ENCODE measurements at places on chromosomes 6 and 20.

- DNase-seq, result peak; percentile 49
Measured at GRCh38 chr6:48568856-48569255, 457.9 kb upstream of the PTCHD4 start.

DNA sequence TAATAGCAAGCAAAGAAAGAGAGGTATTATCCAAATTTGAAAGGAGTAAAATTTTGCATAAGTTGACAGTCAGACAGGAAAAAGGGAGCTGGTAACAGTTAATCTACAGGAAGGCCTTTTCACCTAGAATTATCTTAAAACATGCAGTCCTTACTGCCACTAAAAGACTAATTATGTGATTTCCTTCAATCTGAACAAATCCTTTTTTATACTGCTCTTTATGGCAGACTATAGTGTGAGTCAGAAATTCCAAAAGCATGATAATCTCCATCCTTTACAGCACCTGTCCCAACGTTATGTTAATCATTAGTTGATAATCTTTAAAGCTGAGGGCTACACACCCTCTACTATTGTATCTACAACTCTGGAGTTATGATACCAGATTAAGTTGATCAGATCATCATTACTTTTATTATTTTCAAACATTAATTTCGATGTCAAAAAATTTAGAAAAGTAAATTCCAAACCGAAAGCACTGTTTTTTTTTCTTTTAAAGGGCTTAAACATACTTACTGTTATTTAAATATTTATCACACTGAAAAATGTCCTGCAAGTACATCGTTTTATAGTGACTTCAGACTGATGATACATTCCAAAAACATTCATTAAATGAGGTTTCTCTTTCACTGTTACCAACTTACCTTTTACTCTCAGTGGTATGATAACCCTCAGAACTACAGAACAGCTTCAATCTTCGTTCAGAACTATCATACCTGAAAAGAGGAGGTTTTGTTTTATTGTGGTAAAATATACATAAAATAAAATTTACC is 33.2 kb upstream of the AKAP7 start:
- no peak for DNase-seq

DNA sequence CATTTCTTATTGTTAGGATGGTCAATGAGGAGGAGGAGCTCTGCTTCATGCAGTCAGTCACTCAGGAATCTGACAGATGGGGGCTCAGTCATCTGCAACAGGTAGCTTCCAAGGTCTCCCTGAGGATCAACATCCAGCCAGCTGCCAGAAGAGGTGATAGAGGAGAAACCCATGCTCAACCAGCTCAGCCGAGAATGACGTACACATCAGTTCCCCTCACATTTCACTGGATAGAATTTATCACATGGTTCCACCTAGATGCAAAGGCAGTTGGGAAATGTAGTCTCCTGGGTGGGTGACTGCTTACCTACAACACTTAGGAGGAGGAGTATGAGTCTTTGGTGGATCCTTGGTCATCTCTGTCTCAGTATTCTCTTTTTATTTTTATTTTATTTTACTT is 144.5 kb downstream of the CEBPB start:
- DNase-seq, result no peak

DNA sequence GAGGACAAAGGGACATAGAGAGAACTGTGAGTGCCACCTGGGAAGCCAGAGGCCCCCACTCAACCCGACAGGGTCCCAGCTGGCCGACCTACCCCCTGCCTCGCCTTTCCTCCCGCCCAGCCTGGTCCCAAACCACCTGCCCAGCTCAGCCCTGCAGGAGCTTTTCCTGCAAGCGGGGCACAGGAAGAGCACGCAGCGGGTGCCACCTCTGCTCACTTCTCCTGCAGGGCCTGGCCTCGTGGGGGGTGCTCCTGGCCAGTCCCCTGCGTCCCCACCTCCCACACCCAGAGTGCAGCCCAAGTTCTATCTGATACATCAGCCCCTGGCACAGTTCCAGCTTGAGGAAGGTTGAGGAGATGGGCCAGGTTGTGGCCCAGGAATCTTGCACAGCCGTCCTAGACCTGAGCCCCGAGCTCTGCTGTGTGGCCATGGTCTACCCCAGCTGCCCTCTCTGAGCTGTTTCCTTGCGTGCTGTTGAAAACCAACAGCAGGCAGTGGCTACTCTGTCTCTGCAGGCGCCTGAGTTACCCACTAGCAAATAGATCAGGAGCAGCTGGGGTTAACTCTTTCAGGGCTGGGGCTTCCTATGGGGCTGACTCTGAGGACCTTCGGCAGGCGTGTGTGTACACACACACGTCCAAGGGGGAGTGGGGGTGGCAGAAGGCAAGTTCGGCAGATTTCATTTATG is 1.7 kb downstream of the NECAB3 start:
- DNase-seq, result no peak

DNA sequence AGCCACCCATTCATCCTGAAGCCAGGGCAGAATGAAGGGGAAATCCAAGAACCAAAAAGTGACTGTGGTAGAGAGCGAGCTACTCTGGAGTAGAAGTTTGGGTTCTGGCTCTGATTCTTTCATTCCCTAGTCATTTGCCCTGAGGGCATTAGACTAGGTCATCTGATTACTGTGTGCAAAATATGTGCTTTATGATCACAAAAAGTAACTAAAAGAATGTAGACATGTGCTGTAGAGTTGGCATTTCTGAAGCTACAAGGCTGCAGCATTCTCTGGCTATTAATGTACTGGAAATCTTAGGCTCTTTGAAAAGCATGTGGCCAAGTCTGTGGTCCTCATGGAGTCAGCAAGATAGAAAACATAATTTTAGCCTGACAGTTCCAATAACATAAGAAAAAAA is 94.2 kb downstream of the TBC1D7 start:
- no peak for DNase-seq

DNA sequence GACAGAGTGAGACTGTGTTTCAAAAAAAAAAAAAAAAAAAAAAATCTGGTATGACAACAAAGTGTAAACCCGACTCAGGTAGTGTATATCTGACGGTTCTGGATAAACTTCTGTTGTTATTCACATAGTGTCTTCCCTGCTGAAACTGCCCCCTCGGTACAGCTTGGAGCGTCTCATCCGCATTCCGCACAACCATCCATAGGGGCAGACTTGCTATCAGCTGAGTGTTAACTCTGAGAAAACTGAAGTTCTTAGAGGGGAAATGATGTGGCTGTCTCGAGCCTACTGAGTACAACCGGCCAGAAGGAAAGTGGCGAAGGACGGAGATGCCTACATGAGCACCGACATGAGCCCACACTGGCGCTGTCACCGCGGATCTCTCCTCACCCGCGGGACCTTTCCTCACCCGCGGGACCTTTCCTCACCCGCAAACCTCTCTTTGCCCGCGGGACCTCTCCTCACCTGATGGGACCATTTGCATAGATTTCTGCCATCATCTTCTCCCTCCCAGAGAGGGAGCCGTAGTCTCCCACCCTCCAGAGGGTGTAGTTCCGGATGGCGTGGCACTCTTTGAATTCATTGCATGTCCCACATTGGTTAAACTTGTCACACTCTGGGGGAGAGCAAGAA is 9.8 kb downstream of the CTSZ start:
- no peak for DNase-seq

GRCh38 chr6:73671911-73672685 is 18.3 kb upstream of the SLC17A5 start:
- no peak for DNase-seq

DNA sequence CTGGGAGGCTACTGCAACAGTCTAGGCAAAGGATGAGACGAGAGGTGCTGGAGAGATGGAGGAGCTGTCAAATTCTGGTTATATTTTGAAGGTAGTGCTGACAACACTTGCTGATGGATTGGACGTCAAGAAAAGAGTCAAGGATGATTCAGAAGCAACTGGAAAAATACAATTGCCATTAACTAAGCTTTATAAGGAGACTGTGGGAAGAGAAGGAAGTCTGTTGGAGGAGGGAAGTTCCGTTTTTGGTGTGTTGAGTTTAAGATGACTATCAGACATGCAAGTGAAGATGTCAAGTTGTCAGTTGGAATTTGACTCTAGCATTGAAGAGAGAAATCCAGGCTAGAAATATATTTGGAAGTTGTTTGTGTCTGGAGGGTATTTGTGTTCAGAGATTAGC is 358.1 kb downstream of the RNGTT start:
- DNase-seq, result no peak

DNA sequence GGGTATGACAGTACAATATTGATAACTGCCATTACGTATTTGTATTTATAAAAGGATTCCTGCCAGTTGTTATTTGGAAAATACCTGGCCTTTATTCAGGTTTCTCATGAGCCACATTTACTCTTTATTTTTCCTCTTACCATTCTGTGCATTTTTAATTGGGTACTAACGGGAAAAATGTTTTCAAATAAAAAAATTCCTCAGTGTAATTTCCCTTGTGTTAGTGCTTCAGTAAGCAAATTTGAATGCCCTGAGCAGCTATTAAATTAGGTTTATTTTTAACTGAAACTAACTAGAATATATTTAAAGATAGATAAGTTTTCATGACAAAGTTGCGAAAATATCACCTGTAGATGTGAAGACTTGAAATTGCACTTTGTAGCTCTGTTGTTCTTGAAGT is 146.0 kb downstream of the PTCHD4 start:
- no peak for DNase-seq

- no peak for DNase-seq
Measured at GRCh38 chr6:81754906-81755305, 2.4 kb upstream of the TENT5A start.

DNA sequence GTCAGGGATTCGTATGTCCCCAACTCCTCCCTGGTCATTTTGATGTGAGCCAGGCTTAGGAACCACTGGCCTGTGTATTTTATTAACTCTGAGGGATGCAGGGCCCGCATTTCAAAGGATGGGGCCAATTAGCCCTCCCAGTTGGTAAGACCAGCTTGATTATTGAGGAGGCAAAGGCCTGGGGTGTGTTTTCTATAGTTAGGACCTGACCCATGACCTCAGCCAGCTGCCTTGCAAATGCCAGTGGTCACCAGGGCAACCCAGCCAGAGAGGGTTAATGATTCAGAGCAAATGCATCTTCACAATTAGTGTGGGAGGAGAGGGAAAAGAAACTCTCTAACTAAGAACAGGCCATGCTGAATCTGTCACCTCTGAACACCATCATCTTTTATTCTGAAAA is 835.4 kb downstream of the MAFB start:
- DNase-seq, result peak; percentile 94

- DNase-seq, result no peak
Measured at GRCh38 chr6:113873043-113873667, 16.0 kb downstream of the MARCKS start.

DNA sequence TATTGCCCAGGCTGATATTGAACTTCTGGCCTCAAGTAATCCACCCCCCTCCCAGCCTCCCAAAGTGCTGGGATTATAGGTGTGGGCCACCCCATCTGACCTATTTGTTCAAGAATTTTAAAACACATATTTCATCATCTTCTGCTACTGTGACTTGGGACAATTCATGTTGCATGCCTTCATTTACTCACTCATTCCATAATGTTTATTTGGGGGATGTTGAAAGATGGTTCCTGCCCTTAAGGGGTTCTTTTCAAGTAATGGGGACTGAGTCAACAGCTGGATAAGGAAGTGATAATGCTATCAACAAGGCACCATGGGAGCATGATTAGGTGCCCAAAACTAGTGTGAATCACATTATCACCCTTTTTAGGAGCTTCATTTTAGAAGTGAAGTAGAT is 62.0 kb downstream of the CRYBG1 start:
- DNase-seq, result no peak

- no peak for DNase-seq
Measured at GRCh38 chr6:82573254-82573972, 209.8 kb downstream of the TPBG start.

DNA sequence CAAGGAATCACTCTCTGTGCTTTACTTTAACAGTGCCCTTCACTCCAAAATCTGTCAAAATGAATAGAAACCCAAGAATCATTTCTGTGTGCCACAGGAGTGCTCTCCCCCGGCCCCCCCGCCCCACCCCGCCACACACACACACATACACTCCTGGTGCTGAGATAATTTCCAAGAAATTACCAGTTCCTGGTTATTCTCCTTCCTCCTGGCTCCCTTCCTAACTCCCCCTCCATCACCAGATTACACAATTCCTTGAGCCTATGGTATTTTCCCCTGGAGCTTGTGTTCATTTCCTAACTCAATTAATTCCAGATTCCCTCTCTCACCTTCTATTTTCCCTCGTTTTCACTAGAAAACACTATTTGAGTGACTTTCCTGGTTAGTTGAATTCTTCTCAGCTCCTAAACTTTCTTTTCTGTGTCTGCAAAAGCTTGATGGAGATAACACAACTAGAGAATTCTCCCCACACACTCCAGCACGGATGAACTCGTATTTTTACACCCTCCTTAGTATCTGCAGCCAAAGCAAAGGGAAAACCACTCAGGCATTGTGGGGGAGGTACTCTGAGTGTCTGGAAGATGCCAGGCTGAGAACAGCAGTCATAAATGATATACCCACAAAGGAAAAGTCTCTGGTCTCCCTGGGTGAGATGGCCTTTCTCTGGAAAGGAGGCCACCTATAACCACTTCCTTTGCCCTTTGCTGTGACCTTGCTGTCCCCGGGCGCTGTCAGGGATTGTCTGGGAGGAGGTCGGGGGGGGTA is 1.9 kb upstream of the SLC24A3 start:
- no peak for DNase-seq
